Immature natural killer cell (primary cell): ENCODE measurements at places on chromosomes 6 and 20. TPM values are rescaled to one million over a fixed set of nuclear protein-coding genes. Genes with fewer than 3 reads are reported as not detected.

DDRGK1 gene
- 45.6 TPM for polyA plus RNA-seq

ADGRG6 gene
- 0.47 TPM for polyA plus RNA-seq

- H3K27ac ChIP-seq: peak overlapping the region; percentile 98
- H3K36me3 ChIP-seq: peaks cover 8% of the 10 kb centered on the region
- H3K27me3 ChIP-seq: peaks cover 8% of the 10 kb centered on the region
- H3K4me1 ChIP-seq: peaks cover 31% of the 10 kb centered on the region
- H3K4me3 ChIP-seq: peak overlapping the region; percentile 95
Observed at GRCh38 chr6:13328875-13329183, 492 bp upstream of the TBC1D7 start.

DNA sequence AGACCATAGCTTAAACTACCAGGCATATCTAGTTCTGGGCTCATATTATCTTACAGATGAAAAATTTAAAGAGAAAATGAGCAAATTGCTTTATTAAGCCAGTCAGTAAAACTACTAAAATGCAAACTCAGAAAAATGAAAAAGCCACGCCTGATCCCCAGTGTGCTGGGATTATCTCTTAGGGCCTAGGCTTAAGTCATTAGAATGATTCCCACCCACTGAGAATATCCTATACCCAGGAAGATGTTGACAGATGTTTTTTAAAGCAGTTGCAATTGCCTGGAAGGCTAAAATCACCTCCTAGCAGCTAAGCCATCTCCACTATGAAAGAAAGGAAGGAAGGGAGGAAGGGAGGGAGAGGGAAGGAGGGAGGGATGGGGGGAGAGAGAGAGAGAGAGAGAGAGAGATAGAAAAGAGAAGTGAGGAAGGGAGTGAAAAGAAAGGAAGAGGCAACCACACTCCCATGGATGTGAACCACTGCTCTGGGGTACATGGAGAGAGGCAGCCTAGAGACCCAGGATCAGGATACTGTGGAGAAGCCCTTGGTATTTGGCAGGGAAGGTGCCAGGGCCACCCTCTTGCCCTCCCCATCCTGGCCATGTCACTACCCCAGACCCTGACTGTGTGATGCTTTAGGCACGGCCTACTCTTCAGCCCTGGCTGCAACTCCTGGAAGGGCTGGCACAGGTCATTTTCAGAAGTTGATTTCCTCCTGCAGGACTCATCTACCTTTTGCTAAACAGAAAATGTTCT lies 21.9 kb downstream of the NEDD9 start:
- H3K36me3 ChIP-seq: peaks cover 38% of the 10 kb centered on the region
- DNase-seq: no peak
- H3K27me3 ChIP-seq: peaks cover 5% of the 10 kb centered on the region
- peaks cover 91% of the 10 kb centered on the region for H3K4me1 ChIP-seq

DNA sequence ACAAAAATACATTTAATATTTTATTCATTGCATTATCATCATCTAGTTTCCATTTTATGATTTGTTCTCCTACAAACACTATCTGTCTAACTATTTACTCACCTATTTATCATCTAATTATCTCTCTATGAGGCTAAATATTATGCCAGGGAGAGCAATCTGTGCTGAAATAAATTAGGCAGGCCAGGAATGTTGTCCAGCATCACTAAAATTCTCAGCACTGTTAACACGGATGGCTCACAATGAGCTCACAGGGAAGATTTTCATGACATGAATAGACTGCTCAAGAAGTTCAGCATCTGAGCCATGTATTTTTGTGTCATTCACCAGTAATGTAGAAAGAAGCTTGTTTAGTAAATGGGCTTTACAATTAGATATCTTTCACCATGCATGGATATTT lies 1277.2 kb downstream of the GRIK2 start:
- no peak overlapping the region for H3K4me3 ChIP-seq
- no peaks in the 10 kb centered on the region for H3K4me1 ChIP-seq
- no peaks in the 10 kb centered on the region for H3K27me3 ChIP-seq
- no peaks in the 10 kb centered on the region for H3K36me3 ChIP-seq
- DNase-seq: no peak

DNA sequence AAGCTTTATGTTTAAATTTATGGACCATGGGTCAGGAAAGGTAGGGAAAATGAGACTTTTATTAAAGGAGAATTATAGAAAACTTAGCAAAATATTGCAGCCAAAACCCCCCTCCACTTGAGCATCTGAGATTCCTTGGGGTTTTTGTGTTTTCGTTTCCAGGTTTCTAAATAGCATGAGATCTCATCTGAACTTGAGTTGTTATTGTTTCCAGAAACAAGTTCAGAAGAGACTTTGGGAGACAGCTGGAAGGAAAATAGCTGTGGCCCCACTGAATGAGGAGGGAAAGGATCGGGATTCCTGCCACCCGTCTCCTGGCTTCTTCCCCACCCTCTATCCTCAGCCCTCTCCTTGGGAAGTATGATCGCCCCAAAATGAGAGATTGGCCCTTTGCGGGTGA lies 75.5 kb downstream of the TBC1D7 start:
- H3K27ac ChIP-seq: no peak overlapping the region
- no peak overlapping the region for H3K4me3 ChIP-seq
- H3K27me3 ChIP-seq: no peaks in the 10 kb centered on the region
- H3K4me1 ChIP-seq: no peaks in the 10 kb centered on the region

DNA sequence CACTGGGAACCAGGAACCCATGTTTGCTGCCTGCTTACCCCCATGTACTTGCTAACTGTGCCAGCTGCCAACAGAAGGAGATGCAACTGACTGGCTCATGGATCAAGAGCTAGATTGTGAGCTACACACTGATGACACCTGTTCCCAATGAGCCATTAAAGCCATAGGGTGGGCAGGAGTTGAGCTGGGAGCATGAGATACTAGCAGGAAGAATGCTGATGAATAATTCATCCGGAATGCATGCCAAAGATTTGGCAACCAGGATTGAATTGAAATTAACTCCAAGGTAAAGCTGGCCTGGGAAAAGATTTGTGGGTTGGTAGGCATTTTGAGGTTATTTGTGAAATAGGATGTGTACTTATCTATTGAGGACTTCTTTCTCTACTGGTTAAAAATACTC lies 631.1 kb downstream of the KIF16B start:
- H3K27me3 ChIP-seq: no peaks in the 10 kb centered on the region
- no peak overlapping the region for H3K4me3 ChIP-seq
- no peaks in the 10 kb centered on the region for H3K4me1 ChIP-seq
- no peaks in the 10 kb centered on the region for H3K36me3 ChIP-seq
- no peak for DNase-seq
- no peak overlapping the region for H3K27ac ChIP-seq

DNA sequence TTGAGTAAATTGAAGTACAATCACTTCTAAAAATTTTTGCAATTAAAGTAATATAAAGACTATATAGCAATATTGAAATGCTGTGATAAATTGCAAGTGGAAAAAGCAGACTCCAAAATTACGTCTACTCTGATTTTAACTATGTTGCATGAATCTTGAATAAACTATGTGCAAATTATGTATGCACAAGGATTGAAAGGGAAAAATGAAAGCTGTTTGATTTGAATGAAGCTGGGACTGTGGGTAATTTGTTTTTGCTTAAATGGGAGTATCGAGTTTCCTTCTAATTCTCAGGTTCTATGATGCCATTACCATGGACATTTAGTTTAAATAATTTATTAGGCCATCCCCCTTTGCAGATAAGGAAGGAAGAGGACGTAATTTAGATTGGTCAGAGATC lies 198.7 kb upstream of the MYLIP start:
- no peak for DNase-seq
- H3K27me3 ChIP-seq: peaks cover 7% of the 10 kb centered on the region
- H3K4me3 ChIP-seq: no peak overlapping the region
- no peaks in the 10 kb centered on the region for H3K36me3 ChIP-seq
- no peak overlapping the region for H3K27ac ChIP-seq

GRCh38 chr6:151475653-151476523 lies 17.9 kb upstream of the CCDC170 start:
- no peaks in the 10 kb centered on the region for H3K27me3 ChIP-seq
- no peak overlapping the region for H3K27ac ChIP-seq
- no peaks in the 10 kb centered on the region for H3K36me3 ChIP-seq
- peak; percentile 40 for DNase-seq
- peaks cover 6% of the 10 kb centered on the region for H3K4me1 ChIP-seq
- peak overlapping the region; percentile 53 for H3K4me3 ChIP-seq

DNA sequence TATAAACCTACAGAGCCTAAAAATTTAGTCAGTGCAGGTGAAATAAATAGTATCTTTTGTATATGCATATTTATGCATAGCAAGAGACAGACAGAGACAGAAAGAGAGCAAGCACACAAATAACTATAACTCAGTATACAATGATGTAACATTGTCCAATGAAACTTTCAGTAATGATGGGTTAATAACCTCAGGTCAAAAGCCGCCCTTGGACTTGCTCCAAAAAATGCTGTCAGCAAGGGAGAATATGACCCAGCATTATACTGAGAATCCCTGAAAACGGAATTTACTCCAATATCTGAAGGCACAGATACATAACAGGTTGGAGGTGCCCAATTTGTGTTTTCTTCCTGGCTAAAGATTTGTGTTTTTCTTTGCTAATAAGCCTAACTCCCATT lies 590.6 kb upstream of the NOX3 start:
- DNase-seq: no peak
- no peaks in the 10 kb centered on the region for H3K36me3 ChIP-seq
- H3K27ac ChIP-seq: no peak overlapping the region

- no peak for DNase-seq
- H3K27ac ChIP-seq: no peak overlapping the region
- no peaks in the 10 kb centered on the region for H3K36me3 ChIP-seq
- no peak overlapping the region for H3K4me3 ChIP-seq
- peaks cover 10% of the 10 kb centered on the region for H3K4me1 ChIP-seq
- peaks cover 20% of the 10 kb centered on the region for H3K27me3 ChIP-seq
Observed at GRCh38 chr6:136547336-136547735, 2.9 kb downstream of the MAP7 start.

DNA sequence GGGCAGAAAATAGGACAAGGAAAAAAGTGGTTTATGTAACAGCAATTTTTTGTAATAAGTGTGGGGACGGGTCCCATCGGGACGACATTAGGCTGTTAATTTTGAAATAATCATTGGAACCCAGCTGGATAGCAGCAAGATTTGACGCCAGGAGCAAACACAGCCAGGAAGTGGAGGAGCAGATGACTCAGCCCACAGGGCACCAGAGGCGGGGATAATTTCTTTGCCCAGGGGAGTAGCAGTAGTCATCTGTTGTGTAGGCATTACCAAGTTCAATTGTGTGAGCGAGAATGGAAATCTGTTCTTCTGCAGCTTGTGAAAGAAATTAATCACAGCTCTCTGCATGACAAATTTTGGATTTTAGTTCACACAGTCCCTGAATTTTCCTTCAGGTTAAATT lies 22.6 kb upstream of the RIN2 start:
- H3K36me3 ChIP-seq: no peaks in the 10 kb centered on the region
- no peak for DNase-seq
- peaks cover 2% of the 10 kb centered on the region for H3K27me3 ChIP-seq
- no peak overlapping the region for H3K4me3 ChIP-seq
- H3K4me1 ChIP-seq: no peaks in the 10 kb centered on the region

- H3K27ac ChIP-seq: no peak overlapping the region
- no peak overlapping the region for H3K4me3 ChIP-seq
- no peak for DNase-seq
- H3K4me1 ChIP-seq: no peaks in the 10 kb centered on the region
- H3K36me3 ChIP-seq: no peaks in the 10 kb centered on the region
Observed at GRCh38 chr20:43387737-43388136, 70.0 kb upstream of the SRSF6 start.

GRCh38 chr6:11854408-11855165 lies 76.0 kb upstream of the ADTRP start:
- no peaks in the 10 kb centered on the region for H3K4me1 ChIP-seq
- H3K27me3 ChIP-seq: peaks cover 12% of the 10 kb centered on the region
- no peak for DNase-seq
- no peak overlapping the region for H3K4me3 ChIP-seq

DNA sequence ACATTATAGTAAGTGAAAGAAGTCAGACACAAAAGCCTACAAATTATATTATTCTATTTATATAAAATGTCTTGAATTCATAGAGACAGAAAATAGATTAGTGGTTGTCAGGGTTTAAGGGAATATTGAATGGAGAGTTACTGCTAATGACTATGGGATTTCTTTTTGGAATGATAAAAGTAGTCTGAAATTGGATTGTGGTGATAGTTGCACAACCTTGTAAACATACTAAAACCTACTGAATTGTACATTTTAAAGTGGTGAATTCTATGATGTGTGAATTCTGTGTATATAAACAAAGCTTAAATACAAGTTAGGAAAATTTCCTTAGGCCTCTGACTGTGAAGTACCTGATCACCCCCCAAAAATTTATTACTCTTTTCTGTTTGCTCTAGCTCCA lies 343.1 kb downstream of the TFAP2B start:
- H3K27ac ChIP-seq: no peak overlapping the region
- H3K27me3 ChIP-seq: no peaks in the 10 kb centered on the region
- H3K36me3 ChIP-seq: no peaks in the 10 kb centered on the region
- no peak for DNase-seq
- no peaks in the 10 kb centered on the region for H3K4me1 ChIP-seq
- H3K4me3 ChIP-seq: no peak overlapping the region

- DNase-seq: no peak
- no peaks in the 10 kb centered on the region for H3K4me1 ChIP-seq
- no peak overlapping the region for H3K27ac ChIP-seq
Observed at GRCh38 chr6:18497006-18497405, 109.9 kb downstream of the RNF144B start.

MEI4 gene
- not detected for polyA plus RNA-seq

GRCh38 chr20:35104685-35105295 lies 12.2 kb upstream of the TRPC4AP start:
- peaks cover 4% of the 10 kb centered on the region for H3K27me3 ChIP-seq
- H3K36me3 ChIP-seq: no peaks in the 10 kb centered on the region
- H3K27ac ChIP-seq: no peak overlapping the region
- H3K4me1 ChIP-seq: no peaks in the 10 kb centered on the region
- H3K4me3 ChIP-seq: no peak overlapping the region

GRCh38 chr6:144806222-144806621 lies 521.1 kb downstream of the UTRN start:
- no peaks in the 10 kb centered on the region for H3K27me3 ChIP-seq
- no peak overlapping the region for H3K27ac ChIP-seq
- H3K36me3 ChIP-seq: no peaks in the 10 kb centered on the region
- DNase-seq: no peak
- H3K4me1 ChIP-seq: peaks cover 2% of the 10 kb centered on the region
